Posterior vena cava (tissue), 2 donors: ENCODE measurements at places on chromosomes 12 and 14. TPM values are rescaled to one million over a fixed set of nuclear protein-coding genes. Genes with fewer than 3 reads are reported as not detected.

GRCh38 chr12:113894697-113895096, 71.4 kb downstream of the RBM19 start:
- DNase-seq: no peak

GRCh38 chr12:64611341-64612284, 1.3 kb downstream of the RASSF3 start:
- DNase-seq: peak; percentile 82

Gene MAP3K9
- 0.14 TPM for total RNA-seq

GRCh38 chr14:104322531-104323366, 184.4 kb downstream of the KIF26A start:
- DNase-seq: peak; percentile 47

DNA sequence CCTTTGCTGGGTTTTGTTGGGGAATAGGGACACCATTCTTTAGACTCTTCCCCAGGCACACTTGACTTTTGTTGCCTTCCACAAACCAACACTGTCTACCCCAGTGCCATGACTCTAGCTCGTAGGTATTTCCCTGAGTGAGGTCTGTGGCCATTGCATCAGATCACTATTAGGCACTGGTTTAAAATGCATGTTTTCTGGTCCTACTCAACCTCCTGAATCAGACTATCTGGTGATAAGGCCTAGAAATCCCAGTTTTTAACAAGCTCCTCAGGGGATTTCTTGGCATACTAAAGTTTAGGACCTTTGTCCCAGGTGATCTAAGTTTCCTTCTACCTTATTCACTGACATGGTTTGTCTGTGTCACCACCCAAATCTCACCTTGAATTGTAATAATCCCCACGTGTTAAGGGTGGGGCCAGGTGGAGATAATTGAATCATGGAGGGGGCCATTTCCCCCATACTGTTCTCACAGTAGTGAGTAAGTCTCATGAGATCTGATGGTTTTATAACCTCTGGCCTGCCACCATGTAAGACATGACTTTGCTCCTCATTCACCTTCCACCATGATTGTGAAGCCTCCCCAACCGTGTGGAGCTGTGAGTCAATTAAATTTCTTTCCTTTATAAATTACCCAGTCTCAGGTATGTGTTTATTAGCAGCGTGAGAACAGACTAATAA, 87.8 kb upstream of the PSMC1 start:
- no peak for DNase-seq
